ENCODE measurements at places on chromosomes 12 and 14. TPM values are rescaled to one million over a fixed set of nuclear protein-coding genes. Genes with fewer than 3 reads are reported as not detected.

- DNase-seq, result peak; percentile 69
Measured at GRCh38 chr14:72904840-72905561, 11.1 kb upstream of the DPF3 start.

- no peak for DNase-seq
Measured at GRCh38 chr12:25984759-25985158, 26.3 kb downstream of the RASSF8 start.

The SYNDIG1L gene
- 0.47 TPM for polyA plus RNA-seq

DNA sequence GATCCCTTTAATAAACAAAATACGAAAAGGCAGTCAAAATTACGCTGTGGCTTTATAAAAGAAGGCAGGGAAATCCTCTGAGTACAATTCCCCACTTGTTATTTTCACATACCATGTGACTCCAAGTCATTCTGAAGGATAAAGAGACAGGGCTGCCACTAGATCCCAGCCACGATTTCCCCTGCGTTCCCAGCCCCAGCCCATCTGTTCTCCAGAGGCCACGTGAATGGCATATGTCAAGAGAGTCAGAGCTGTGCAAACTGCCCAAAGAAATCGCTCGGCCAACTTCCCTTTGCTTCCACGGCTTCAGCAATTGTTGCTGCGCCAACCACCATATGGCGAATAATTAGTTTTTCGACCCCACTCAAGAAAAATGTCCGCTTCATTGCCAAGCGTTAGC is 161.3 kb downstream of the C12orf42 start:
- no peak for DNase-seq

GRCh38 chr12:5264006-5264405 is 167.9 kb upstream of the NTF3 start:
- no peak for DNase-seq

- no peak for DNase-seq
Measured at GRCh38 chr14:67990576-67990975, 171.0 kb downstream of the RAD51B start.

The LRFN5 gene
- 2.4 TPM for polyA plus RNA-seq

GRCh38 chr14:64203366-64204006 is 90.7 kb downstream of the ESR2 start:
- DNase-seq, result no peak

GRCh38 chr12:71162832-71163763 is 5.3 kb upstream of the TSPAN8 start:
- DNase-seq, result peak; percentile 21

GRCh38 chr12:132305991-132306884 is 23.2 kb downstream of the GALNT9 start:
- no peak for DNase-seq

The DGKA gene
- polyA plus RNA-seq, result 13.2 TPM

DNA sequence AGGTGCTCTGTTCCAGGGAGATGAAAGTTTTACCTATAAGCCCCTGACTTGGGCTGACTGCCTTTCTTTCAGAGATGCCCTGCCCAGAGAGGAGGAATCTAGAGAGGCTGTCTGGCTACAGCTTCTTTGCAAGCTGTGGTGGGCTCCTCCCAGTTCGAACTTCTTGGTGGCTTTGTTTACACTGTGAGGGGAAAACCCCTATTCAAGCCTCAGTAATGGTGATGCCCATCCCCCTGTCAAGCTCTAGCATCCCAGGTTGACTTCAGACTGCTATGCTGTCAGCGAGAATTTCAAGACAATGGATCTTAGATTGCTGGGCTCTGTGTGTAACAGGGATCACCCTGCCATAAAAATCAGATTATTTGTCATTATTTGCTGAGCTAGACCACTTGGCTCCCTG is 377.6 kb downstream of the FLRT2 start:
- no peak for DNase-seq

DNA sequence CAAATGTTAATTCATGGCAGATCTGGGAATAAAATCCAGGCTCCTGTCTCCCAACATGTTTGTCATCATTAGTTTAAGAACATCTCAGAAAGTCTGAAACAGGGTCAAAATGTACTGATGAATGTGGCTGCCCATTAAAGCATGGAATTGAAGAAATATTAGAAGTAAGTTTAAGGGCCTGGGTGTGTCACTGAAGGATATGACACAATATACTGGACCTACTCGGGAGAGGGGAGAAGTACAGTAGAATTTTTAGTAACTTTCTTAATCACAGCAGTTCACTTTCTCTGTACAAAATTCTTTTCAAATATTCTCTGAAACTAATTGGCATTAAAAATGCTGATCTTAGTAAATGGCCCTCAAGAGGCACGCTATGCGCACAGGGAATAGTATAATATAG is 185.5 kb downstream of the ETV6 start:
- DNase-seq, result no peak

GRCh38 chr12:40198601-40199000 is 26.2 kb upstream of the LRRK2 start:
- DNase-seq, result no peak

All from kidney (tissue), 22 donors.